ENCODE measurements at places on chromosomes 5 and 9.

- DNase-seq: no peak
Measured at GRCh38 chr5:43584166-43584699, 18.7 kb upstream of the NNT start.

DNA sequence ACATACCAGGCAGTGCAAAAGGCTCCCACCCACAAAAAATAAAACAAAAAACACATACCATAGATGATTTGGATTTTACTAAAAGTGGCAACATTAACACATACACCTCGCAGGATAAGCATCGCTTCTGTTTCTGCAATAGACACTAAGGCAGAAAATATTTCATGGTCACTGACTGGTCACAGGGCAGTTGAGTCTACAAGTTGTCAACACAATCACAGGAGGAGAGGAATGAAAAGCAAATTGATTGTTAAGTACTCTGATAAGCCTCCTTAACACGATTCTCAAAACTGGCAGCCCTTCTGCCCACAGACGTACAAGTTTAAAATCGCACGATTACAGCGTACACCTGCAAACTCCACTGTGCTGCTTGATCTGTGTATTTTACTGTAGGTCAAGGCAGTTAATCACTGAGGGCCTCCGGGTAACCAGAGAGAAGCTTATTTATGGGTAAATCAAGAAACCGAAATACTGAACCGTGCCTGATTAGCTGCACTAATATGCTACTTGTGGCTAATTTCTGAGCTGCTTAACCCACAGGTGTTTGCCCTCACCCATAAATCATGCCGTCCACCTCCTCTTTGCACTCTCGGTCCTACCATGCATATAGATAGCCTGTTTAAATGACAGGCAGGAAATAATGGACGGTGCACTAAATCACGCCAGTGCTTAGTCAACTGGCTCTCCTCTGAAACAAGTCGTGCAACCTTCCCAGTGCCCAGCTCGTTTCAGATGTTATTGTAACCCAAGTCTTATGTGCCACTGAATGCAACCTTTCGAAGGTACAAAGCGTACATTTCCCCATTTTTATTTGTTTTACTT lies 659.4 kb upstream of the ADAMTS16 start:
- DNase-seq: no peak

GRCh38 chr9:76692458-76693129 lies 71.6 kb upstream of the PCA3 start:
- DNase-seq: no peak

GRCh38 chr9:3768712-3769457 lies 243.1 kb upstream of the RFX3 start:
- DNase-seq: no peak

DNA sequence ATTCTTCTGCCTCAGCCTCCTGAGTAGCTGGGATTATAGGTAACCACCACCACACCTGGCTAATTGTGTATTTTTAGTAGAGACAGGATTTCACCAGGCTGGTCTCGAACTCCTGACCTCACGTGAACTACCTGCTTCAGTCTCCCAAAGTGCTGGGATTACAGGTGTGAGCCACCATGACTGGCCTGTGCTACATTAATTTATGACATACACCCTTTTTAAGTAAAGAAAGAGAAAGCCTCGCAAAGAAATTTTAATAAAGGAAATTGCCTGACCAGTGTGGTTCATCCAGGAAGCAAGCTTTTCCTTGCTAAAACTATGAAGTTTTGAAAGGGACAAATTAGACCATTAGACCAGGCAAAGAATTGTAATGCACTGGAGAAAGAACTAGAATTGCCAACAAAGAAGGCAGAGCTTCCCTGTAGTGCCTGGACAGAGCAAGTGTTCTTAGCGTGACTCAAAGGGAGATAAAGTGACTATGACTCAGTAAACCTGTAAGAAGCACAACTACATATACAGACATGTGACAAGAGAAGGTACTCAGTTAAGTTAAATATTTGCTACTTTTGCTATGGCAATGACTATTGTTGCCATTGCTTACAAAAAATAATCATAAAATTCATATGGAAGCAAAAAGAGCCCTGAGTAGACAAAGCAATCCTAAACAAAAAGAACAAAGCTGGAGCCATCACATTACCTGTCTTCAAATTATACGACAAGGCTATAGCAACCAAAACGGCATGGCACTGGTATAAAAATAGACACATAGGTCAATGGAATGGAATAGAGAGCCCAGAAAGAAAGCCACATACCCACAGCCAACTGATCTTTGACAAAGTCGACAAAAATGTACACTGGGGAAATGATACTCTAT lies 54.6 kb downstream of the FYB1 start:
- DNase-seq: no peak

DNA sequence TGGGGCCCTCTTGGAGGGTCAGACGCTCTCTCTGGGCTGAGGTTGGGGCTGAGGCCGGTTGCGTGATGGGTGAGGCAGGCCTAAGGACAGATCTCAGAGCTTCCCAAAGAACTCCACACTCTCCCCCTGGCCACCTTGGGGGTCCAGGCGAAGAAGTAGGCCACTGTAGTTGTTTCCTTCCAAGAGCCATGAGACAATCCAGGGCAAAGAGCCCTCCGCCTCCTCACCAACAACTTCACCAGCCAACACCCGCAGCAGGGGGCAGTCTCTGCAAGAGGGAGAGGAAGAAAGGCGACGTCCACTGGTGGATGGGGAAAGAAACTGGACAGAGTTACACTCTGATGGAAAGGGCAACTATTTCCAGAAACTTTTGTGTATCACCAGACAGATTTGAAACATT lies 10.7 kb downstream of the SLC35A4 start:
- no peak for DNase-seq

- DNase-seq: no peak
Measured at GRCh38 chr5:44546286-44546685, 157.1 kb upstream of the FGF10 start.

DNA sequence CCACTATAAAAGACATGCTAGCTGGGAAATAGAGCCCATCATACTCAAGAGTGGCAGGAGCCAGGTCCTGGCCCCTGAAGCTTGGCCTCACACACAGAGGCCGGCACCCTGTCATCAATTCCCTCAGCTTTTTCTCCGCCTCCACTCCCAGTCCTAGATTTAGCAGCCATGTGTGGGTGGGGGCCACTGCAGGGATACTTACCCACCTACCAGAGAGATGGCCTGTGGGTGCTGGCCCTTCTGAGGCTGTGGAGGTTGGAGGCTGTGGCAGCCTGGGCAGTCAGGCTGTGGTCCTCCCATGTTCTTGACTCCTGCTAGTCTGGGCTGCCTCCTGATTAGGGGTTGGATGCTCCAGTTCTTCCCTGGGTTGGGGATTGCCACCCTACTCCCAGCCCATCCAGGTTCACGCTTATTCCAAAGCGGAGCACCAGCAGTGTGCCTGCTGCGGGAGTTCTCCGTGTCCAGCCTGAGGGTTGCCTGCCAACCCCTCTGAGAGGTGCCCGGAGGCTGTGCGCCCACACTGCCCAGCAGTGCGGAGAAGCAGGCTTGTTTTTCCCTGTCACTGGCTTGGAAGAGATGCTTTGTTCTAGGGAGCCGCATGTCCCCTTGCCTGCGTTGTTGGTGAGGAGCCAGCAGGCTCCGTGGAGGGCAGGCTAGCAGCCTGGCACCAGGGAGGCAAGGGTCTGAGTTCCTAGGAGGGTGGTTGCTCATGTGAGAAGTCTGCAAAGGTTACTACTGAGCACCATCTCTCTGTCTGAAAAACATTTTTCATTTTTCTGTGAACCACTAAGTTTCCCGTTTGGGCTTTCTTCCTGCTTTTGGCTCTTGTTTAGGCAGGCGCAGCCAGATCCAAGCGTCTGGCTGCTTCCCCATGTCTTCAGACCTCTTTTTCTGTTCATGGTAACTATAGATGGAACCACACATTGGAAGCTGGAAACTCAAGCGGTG lies 7.5 kb downstream of the SLC22A5 start:
- DNase-seq: no peak

DNA sequence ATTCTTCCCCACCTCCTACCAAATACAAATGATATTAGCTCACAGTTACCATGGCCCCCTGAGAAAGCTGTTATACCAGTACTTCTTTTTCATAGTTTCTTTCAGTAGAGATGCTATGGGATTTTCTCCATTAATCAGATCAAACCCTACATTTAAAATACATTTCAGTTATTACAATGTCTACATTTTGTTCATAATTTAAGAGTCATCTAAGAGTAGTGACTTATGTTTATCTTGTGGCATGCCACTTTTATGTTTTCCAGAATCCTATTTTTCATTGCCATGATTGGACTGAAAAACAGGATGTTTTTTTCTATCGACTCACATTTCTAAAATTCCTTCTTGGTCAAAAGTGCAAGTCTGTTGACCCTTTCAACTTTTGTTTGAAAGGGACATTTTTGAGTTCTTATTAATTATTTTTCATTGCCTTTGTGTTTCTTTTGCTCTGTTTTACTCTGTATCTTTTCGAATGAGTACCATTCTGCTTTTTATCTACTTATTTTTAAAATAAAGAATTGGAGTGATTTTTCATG lies 77.4 kb upstream of the ANXA1 start:
- DNase-seq: no peak

- no peak for DNase-seq
Measured at GRCh38 chr9:76602199-76602598, 143.2 kb downstream of the GCNT1 start.

All from stimulated activated CD8-positive, alpha-beta memory T cell treated with anti-CD3 and anti-CD28 coated beads, Interleukin-12 subunit alpha, Interleukin-12 subunit beta, amount 100 ng/mL, for 4 hours (primary cell).